Endothelial cell (in vitro differentiated cells): ENCODE measurements at places on chromosomes 1 and 21.

DNA sequence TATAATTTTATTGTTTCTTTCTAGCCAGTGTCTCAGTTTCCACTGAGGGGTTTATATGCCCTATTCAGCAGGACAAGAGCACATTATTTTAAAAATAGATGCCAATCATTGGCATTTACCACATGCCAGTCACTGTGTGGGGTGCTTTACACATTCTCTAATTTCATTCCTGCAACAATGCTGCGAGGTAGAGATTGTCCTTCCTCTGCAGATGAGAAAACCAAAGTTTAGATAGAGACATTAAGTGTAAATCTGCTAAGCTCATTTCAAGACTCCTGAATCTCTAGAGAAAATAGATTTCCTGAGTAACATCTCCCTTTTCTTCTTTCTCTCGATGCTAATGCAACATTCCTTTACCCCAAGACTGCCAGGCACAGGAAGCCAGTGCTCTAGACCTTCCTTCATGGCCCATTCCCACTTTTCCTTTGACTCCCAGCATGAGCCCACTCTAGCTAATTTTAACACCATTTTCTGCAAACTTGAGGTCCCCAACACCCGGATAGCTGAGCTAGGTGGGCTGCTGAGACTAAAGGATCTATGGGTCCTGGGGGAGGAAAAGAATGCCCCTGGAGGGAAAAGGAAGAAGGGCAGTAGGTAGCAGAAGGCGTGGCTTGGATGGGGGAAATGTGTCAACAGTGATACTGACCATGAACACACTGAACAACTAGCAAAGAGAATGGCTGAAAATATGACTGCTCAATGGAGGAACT, 50.0 kb downstream of the SH3GLB1 start:
- DNase-seq, result no peak

GRCh38 chr1:6530504-6531160, 23.7 kb downstream of the NOL9 start:
- no peak for DNase-seq

GRCh38 chr1:96587222-96587621, 134.4 kb upstream of the PTBP2 start:
- DNase-seq, result no peak

DNA sequence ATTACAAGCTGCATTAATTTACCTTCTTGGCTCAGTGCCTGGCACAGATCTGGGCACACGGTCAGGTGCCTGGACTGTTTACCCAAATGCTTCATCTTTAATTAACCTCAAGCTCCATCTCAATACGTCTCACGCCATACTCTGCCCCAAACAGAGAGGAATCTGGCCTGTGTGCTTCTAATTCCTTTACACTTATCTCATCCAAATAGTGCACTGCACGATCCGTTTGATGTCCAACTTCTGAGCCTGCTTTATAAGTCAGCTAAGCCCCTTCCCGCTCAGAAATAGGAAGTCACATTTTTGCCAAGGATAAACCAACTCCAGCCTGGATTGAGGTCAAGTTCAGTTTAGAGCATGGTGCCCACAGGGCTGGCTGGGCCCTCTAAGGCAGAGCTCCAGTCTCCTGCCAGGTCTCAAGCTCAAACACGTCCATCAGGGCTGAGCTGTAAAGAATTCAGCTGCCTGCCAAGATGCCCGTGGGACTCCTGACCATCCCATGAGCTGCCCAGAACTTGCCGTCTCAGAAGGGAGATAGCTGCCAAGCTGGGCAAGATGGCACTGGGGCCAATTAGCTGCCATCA, 233.5 kb downstream of the TRABD2B start:
- DNase-seq, result no peak

GRCh38 chr1:212960932-212961331, 10.6 kb downstream of the VASH2 start:
- DNase-seq, result no peak
